ENCODE measurements at places on chromosomes 6 and 20. TPM values are rescaled to one million over a fixed set of nuclear protein-coding genes. Genes with fewer than 3 reads are reported as not detected.

DNA sequence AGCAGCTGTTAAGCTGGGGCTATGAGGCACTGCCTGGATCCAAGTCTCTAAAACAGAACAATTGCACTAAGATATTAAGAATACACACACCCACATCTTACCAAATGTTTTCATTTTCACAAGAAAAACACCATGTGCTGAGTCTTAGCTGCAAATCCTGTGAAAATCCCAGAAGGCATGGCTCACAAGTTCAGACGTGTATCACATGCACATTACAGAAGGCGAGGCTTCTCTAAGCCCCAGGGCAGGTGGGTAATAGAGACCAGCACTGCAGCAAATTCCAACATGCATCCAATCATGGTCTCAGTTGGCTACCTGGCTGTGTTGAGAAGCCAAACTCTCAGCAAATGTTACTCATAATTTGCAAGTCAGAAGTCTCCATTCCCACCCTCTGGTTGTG is 16.2 kb upstream of the CST3 start:
- H3K36me3 ChIP-seq = no peaks in the 10 kb centered on the region
- no peaks in the 10 kb centered on the region for H3K4me1 ChIP-seq
- H3K27me3 ChIP-seq = peaks cover 6% of the 10 kb centered on the region
- no peak overlapping the region for H3K27ac ChIP-seq
- H3K4me3 ChIP-seq = no peak overlapping the region

DNA sequence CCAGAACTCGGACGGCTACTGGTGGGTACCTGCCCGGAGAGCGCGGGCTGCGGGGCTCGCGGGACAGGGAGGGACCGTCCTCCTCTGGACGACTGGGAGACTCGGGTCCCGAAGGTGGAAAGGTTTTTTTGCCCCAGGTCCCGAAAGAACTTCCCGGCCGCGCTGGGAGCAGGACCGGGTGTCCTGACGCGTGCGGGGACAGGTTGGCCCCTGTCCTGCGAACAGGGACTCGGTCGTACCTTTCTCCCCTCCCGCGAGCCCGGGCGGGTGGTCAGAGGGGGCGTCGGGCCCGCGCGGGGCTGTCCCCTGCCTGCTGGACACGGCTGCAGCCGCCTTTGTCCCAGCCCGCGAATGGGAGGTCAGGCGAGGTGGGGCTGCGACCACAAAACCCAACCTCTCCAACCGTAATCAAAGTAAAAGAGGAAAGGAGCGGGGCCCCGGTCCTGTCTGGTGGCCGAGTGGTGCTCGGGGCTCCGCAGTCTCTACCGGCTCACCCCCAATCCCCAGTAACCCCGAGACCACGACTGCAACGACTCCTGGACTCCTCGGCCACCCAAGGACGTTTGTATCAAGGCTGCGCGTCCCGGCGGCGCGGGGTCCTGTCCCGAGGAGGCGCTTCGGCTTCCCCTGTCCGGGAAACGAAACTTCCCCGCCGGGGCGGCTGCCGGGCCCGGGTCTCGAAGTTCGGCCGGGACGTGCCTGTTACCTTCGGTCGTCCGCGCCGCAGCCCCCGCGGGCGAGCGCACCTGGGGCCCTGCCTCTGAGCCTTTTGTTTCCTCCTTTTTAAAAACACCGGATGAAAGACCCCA is 798 bp downstream of the DSP start:
- no peaks in the 10 kb centered on the region for H3K36me3 ChIP-seq
- peaks cover 14% of the 10 kb centered on the region for H3K4me1 ChIP-seq
- no peak overlapping the region for H3K27ac ChIP-seq
- DNase-seq = no peak
- peak overlapping the region; percentile 70 for H3K4me3 ChIP-seq

DNA sequence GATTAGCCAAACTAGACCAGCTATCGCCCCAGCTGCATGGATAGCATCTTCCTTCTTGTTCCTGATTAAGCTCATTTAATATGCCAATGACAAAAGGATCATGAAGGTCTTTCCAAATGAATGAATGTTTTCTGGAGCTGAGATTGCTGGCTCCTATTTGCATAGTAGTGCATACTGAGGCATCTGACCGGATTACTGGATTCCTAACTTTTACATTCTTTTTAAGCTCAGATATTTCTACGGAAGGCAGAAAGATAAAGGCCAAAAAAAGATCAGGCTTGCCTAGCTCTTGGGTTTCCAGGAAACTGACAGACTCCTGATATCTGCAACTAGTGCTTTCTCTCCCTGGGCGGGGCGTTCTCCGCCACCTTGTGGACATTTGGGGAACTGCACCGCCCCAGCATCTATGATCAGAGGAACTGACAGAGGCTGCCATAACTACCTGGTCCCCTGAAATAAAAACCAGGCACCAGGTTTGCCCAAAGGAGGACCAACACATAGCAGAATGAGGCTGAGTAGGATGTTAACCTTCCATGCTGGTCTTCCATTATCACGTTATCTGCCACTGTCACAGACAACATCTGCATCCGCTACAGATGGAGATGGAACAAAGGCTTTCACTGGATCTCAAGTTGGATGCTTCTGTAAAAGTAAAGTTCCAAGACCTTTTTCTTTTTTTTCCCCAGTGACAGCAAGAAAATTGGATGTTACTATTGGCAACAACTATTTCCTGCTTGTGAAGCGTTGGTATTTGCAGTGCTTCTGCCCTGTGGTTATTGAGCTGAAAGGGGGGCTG is 33.2 kb downstream of the NT5E start:
- H3K36me3 ChIP-seq = no peaks in the 10 kb centered on the region
- H3K4me3 ChIP-seq = no peak overlapping the region
- H3K4me1 ChIP-seq = peaks cover 10% of the 10 kb centered on the region
- peak; percentile 83 for DNase-seq

DNA sequence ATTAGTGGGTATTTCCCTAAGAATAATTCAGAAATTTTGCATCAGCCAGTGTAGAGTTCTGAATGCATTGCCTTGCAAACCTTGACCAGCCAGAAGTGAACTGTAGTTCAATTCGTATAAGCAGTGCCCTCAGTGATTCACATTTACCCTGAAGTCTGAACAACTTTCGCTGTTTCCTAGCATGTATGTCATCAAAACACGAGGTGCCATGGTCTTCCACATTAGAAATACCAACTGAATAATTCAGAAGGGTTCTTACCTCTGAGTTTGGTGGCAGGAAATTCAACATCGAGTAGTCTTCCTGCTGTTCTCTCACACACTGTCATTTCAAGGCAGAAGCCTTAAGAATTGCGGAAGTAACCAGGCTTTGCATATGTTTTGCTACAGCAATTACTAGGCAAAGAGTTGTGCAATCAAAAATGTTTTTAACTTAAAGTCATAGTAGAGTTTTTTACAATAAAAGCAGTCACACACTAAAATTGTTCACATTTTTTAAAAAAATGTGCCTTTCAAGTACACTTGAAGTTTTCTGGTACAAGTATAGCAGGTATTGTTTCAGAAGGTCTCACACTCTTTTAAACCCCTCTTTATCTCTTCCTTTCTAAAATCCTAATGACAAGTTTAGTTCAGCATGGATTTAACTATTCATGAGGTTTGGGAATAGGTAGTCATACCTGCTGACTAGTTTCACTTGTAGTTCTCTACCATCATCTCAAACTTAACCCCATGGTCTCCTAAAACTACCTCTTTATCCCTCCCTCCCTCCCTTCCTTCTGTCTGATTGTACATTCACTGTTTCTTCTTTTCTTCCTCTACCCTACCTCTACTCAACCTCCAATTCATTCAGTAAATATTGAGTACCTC is 118.3 kb downstream of the STXBP5 start:
- peak overlapping the region; percentile 84 for H3K27ac ChIP-seq
- H3K4me1 ChIP-seq = peaks cover 18% of the 10 kb centered on the region
- peaks cover 23% of the 10 kb centered on the region for H3K36me3 ChIP-seq
- DNase-seq = peak; percentile 37

Gene SLC52A3
- not detected for total RNA-seq
